ENCODE measurements at places on chromosomes 13 and 19.
A peak's percentile ranks its signal among the peaks of the same experiment; 100 is the strongest.

DNA sequence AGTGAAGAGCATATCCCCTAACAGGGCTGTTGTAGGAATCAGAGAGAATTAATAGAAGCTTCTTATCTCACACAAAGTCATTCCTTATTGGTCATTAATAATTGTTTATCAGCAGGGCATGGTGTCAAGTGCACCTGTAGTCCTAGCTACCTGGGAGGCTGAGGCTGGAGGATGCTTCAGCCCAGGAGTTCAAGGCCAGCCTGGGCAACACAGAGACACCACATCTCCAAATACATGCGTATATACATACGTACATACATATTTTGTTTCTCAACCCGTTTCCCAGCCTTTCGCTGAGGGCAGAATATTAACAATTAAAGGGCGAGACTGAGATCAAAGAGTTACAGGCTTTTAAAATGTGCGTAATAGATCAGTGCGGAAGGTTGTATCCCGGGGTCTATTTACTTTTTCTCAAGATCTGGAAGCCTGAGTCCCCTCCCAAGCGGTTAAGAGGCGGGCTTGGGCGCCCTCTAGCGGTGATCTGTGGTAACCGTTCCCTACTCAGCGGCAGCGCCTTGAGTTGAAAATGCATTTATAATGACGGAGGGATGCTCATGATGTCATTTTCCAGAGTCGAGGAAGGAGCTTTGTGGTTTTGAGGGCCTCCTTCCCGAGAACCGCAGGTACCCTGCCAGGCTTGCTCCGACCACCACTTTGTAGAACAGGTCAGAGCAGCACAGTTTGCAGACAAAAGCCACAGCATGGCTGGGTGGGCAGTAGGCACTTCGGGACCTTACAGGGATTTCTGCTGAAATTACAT lies 169.6 kb upstream of the GPR12 start:
- DNase-seq, result peak; percentile 78

- DNase-seq, result no peak
Observed at GRCh38 chr19:46100344-46100743, 24.1 kb downstream of the IGFL3 start.

- DNase-seq, result no peak
Observed at GRCh38 chr13:111312944-111313590, 7.4 kb upstream of the TEX29 start.

- peak; percentile 75 for DNase-seq
Observed at GRCh38 chr13:29508130-29508875, 87.2 kb downstream of the SLC7A1 start.

GRCh38 chr19:38183251-38183897 lies 40.6 kb downstream of the DPF1 start:
- no peak for DNase-seq

- no peak for DNase-seq
Observed at GRCh38 chr13:110542169-110542796, 19.2 kb downstream of the RAB20 start.

DNA sequence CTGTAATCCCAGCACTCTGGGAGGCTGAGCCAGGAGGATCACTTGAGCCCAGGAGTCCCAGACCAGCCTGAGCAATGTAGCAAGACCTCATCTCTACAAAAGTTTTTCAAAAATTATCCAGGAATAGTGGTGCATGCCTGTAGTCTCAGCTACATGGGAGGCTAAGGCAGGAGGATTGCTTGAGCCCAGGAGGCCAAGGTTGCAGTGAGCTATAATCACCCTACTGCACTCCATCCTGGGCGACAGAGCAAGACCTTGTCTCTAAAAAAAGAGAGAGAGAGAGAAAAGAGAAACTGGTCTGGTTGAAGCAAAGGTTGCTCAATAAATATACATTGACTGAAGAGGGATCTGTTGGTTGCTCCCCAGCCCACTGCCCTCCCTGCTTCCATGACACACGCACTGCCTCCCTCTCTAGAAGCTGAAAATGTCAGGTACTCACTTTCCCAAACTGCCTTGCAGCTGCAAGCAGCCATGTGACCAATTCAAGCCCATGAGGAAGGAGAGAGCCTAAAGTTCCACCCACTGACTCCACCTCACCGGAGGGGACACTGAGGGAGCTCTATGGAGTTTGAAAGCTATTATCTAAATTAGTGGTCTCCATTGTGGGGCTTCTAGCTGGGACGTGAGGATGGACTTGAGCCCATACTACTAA lies 14.0 kb downstream of the CEACAM16 start:
- DNase-seq, result no peak

DNA sequence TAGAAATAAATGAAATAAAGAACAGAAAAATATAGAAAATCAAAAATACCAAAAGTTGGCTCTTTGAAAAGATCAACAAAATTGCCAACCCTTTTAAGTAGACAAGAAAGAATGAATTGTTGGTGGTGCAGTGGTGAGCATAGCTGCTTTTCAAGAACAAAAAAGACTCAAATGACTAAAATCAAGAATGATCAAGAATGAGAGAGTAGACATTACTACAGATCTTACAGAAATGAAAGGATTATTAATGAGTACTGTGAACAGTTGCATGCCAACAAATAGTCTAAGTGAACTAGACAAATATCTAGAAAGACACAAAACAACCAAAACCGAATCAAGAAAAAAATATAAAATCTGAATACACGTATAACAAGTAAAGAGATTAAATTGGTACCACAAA lies 53.9 kb downstream of the FNDC3A start:
- no peak for DNase-seq

DNA sequence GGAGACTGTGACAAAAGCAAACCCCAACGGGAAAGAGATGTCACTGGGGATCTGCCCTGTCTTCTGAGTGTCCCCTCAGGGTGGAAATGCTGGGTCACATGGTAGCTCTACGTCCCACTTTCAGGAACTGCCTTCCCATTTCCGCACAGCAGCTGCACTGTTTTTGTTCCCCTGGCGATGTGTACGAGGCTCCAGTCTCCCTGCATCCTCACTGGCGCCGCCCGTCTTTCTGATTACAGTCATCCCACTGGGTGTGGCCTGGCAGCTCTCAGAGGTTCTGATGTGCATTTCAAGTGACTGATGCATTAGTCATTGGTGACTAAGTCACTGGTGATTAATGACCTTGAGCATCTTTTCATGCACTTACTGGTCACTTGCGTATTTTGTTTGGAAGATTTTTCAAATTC lies 21.2 kb downstream of the PCID2 start:
- no peak for DNase-seq

DNA sequence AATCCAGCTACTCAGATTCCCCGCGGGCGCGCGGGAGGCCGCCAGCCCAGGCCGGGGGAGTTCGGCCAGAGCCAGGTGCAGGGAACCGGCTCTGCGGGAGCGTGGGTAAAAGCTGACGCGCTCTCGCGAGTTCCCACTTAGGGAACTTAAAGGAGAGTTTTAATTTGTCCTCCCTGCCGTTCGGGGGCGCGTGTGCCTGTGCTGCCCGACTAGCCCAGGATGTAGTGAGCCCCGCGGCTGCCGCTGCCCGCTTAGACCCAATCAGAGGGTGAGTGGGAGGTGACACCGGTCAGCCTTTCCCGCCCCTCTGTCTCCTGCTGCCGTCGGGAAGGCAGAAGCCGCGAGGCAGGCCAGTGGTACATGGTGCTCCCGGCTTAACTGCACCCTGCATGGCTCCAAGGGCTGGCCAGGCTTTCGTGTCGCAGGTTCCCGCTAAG lies 36.0 kb upstream of the NEK3 start:
- DNase-seq, result peak; percentile 69

GRCh38 chr13:96020155-96020575 lies 33.0 kb downstream of the UGGT2 start:
- DNase-seq, result no peak
